ENCODE measurements at places on chromosomes 12 and 14.

DNA sequence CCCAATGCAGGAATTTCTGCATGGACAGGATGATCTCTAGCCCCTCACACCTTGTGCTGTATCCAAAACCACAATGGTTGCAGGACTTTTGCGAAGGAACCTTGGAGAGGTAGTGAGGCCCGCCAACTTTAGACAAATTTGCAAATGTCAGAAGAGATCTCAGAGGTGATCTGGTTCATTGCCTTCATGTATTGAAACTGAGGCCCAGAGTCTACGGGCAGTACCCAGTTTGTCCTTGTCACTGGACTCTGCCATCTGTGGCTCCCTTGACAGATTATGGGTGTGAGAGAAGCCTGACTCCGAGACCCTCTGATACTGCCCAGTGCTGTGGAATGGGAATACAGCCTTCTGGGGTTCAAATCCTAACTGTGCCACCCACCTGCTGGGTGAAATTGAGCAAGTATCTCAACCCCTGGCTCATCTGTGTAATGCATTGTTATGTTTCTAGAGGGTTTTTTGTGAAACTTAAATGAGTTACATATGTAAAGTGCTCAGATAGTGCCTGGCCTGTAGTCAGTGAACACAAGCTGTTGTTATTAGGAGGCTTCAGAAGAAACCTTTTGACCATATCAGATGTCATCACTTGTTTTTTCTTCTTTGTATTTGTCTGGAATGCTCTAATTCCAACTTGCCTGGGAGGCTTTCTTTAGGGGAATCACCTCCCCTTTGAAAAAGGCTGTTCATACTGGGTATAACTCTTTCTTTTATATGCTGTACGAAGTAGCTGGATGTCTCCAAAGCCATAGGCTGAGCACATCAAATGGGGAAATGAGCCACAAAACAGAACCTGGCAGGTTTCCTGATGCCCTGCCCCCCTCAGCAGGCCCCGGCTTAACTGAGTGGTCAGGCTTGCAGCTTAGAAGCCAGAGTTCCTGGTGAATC lies 71.4 kb upstream of the SRSF5 start:
- DNase-seq, result no peak
- peaks cover 79% of the 10 kb centered on the region for H3K4me1 ChIP-seq
- peaks cover 14% of the 10 kb centered on the region for H3K27me3 ChIP-seq
- H3K36me3 ChIP-seq, result no peaks in the 10 kb centered on the region
- no peak overlapping the region for H3K4me3 ChIP-seq
- peak overlapping the region; percentile 99 for H3K27ac ChIP-seq

DNA sequence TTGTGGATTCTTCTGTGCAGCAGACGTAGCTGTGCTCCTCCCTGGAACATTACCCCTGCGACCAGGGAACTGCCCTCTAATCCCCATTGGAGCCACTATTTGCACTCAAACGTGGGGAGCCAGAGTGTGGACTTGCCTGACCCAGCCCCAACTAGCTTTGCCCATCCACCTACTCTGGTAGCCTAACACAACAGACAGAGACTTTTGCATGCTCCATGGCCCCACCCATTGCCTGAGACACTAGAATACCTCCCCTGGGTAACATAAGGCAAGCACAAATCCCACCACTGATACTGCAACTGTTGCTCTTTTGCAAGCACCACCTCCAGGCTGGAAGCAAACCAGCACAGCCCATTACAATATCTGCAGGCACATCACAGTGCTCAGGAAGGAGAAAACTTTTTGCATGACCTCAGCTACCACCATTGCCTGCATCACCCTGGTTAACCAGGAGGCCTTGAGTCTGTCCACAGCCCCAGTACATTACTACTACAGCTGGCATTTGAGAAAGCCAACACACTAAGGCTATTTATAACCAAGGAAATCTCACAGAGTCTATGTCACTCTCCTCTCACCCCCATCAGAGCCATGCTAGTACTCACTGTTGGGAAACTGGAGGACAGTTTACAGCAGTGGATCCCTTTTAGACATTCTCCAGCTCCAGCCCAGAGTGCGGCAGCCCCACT lies 15.0 kb downstream of the CEP128 start:
- peaks cover 19% of the 10 kb centered on the region for H3K4me1 ChIP-seq
- no peak for DNase-seq
- H3K36me3 ChIP-seq, result peaks cover 9% of the 10 kb centered on the region
- no peak overlapping the region for H3K27ac ChIP-seq
- peaks cover 2% of the 10 kb centered on the region for H3K27me3 ChIP-seq
- H3K4me3 ChIP-seq, result no peak overlapping the region

DNA sequence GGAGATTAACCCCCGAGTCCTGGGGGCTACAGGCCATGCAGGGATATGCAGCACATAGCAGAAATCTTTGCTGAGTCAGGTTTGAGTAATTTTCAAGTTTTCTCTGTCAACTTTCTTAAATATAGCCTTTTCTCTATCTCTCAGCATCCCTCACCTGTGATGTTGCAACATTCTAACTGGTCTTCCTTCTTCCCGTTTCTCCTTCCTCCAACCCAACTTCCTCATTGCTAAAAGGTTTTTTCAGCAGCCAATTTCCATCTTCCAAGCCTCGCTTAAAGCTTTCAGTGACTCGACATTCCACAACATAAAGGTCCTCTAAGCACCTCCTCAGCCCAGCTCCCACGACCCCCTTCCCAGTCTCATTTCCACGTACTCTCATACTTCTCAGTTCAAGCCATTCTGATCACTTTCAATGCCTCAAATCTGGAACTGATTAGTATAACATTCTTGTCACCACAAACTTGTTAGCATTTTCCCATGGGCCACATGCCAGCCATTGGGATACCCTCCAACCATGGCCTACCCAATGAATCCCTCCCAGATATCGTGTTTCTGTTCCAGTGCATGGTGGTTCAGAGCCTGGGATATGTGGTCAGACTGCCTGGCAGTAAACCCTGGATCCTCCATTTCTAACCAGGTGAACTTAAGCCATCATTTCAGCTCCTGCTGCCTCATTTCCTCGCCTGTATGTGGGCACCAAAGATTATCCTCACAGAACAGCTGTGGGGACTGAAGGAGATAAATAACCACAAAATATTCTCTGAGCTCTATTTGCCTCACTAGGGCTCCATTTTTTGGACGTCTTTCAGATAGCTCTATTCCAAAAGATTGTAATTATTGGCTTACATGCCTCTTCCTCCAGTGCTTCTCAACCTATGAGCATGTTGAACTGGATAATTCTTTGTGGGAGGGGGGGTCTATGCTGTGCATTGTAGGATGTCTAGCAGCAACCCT lies 65.8 kb downstream of the KCNK10 start:
- H3K27me3 ChIP-seq, result no peaks in the 10 kb centered on the region
- H3K4me1 ChIP-seq, result no peaks in the 10 kb centered on the region
- H3K4me3 ChIP-seq, result no peak overlapping the region
- H3K36me3 ChIP-seq, result no peaks in the 10 kb centered on the region

DNA sequence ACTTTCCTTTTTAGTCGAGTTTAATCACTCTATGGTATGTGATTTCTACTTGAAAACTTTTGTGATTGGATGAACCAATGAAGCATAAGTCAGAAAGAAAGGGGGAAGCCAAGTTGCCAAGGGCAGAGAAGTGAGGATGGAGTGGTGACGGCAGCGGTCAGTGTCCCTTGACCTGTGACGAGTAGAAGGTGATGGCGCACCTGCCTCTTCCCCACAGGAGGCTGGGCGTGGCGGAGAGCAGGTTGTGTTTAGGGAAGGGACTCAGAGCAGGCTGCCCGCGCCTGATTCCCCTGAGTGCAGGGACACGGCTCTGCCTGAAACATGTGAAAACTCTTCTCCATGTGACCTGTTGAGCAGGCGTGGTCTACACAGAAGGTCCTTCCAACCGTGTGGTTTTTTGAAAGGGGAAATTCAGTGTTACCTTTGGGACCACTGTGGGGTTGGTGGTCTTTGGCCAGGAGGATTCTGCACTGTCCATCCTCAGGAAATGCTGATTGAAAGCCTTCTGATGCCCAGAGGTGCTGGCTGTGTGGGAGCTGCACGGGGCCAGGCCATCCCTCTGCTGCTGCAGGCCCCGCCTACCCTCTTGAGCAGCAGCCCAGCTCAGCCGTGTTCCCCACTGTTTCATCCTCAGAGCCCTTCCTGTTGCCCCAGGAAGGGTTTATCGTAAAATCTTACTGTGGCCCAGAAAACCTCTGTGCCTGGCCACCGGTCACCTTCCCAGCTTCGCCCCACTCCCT lies 23.5 kb upstream of the AMN start:
- H3K27ac ChIP-seq, result no peak overlapping the region
- peaks cover 3% of the 10 kb centered on the region for H3K27me3 ChIP-seq
- no peaks in the 10 kb centered on the region for H3K36me3 ChIP-seq
- H3K4me1 ChIP-seq, result peaks cover 19% of the 10 kb centered on the region
- no peak for DNase-seq

DNA sequence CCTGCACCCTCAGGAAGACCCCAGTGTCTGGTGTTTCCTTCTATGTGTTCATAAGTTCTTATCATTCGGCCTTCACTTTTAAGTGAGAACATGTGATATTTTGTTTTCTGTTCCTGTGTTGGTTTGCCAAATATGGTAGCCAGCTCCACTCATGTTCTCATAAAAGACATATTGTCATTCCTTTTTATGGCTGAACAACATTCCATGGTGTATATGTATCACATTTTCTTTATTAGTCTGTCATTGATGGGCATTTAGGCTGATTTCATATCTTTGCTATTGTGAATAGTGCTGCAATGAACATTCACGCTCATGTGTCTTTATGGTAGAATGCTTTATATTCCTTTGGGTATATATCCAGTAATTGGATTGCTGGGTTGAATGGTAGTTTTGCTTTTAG lies 645.1 kb downstream of the SLC16A7 start:
- H3K27me3 ChIP-seq, result no peaks in the 10 kb centered on the region
- no peak overlapping the region for H3K4me3 ChIP-seq

GRCh38 chr12:89236748-89237383 lies 115.4 kb downstream of the DUSP6 start:
- H3K4me1 ChIP-seq, result no peaks in the 10 kb centered on the region
- DNase-seq, result no peak
- no peak overlapping the region for H3K4me3 ChIP-seq
- H3K27ac ChIP-seq, result no peak overlapping the region
- no peaks in the 10 kb centered on the region for H3K27me3 ChIP-seq
- H3K36me3 ChIP-seq, result no peaks in the 10 kb centered on the region

DNA sequence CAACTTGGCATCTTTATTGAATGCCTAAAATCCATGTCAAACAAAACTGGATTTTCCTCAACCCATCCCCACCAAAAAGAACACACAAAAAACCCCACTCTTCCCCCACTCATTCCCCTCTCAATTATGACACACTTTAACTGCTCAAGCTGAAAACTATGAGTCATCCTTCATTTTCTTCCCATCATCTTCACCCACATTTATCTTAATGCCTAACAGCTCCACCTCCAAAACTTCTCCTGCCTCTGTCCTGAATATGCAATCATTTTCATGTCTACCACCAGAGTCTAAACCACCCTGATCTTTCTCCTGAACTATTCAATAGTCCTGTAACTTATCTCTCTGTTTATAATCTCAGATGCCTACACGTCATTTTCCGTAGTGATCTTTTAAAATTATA lies 239.7 kb downstream of the BCAT1 start:
- H3K36me3 ChIP-seq, result peaks cover 5% of the 10 kb centered on the region
- H3K4me3 ChIP-seq, result no peak overlapping the region
- H3K27ac ChIP-seq, result no peak overlapping the region
- no peaks in the 10 kb centered on the region for H3K27me3 ChIP-seq
- no peaks in the 10 kb centered on the region for H3K4me1 ChIP-seq

DNA sequence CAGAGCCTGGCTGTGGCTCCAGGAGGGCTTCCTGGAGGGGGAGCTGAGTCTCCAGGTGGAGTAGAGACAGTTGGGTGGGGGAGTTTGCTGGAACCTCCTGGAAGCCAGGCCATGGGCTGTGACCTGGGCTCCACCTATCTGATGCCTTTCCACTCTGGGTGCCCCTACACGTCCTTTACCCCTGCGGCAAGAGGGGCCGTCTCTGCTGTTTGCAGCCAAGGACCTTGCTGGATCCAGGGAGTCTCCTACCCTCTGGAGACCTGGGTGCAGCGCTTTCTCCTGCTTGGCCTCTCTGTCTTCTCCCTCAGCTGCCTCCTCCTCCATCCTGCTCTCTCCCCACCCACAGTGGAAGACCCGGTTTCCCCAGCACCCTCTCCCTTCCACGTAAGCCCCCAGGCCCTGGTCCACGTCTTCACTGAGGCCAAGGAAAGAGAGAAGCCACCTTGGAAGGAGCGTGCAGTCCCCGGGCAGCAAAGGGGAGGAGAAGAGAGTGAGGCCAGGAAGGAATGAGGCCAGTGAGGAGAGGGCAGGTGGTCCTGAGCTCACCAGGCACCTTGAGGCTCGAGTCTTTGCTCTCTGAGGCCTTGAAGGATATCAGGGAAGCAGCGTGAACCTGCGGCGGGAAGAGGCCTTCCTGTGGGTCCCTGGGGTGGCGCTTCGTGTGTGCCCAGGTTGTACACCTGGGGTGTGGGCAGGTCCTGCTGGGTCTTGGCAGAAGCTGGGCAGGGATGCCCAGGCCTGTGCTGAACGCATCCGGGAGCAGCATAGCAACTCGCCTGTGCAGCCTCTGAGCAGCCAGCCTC lies 294.3 kb upstream of the RTL1 start:
- no peak for DNase-seq
- H3K27me3 ChIP-seq, result peaks cover 10% of the 10 kb centered on the region
- H3K4me1 ChIP-seq, result peaks cover 2% of the 10 kb centered on the region
- no peak overlapping the region for H3K27ac ChIP-seq

- H3K27me3 ChIP-seq, result peaks cover 6% of the 10 kb centered on the region
- no peak overlapping the region for H3K4me3 ChIP-seq
- no peak for DNase-seq
- peaks cover 8% of the 10 kb centered on the region for H3K36me3 ChIP-seq
- H3K27ac ChIP-seq, result no peak overlapping the region
These were observed 230.6 kb upstream of the KRR1 start for GRCh38 chr12:75742048-75742447.

- no peak for DNase-seq
- H3K4me3 ChIP-seq, result no peak overlapping the region
- no peak overlapping the region for H3K27ac ChIP-seq
- H3K36me3 ChIP-seq, result no peaks in the 10 kb centered on the region
- H3K27me3 ChIP-seq, result peaks cover 2% of the 10 kb centered on the region
These were observed 22.6 kb downstream of the DERA start for GRCh38 chr12:15933751-15934150.

DNA sequence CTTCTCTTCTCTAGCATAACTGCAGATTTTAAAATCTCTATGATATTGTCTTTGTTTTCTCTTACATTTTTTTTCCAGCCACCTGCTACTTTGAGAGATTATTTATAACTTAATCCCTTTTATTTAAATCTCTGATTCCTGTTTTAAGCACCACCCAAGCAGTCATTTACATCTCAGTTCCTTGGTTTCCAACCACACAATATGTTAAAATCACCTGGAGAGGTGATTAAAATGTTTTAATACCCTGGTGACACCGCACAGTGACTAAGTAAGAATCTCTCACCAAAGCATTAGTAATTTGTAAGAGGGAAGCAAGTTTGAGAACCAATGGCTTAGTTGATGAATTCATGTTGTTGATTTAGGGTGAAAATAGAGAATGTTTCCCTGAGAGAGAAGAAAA lies 849.8 kb downstream of the TMTC2 start:
- DNase-seq, result no peak
- peaks cover 3% of the 10 kb centered on the region for H3K27me3 ChIP-seq
- H3K27ac ChIP-seq, result no peak overlapping the region
- H3K4me3 ChIP-seq, result no peak overlapping the region
- H3K4me1 ChIP-seq, result no peaks in the 10 kb centered on the region

- H3K4me3 ChIP-seq, result peak within 1 kb of the TSS; percentile 97
- H3K36me3 ChIP-seq, result no peaks in the 10 kb centered on the region
- peak; percentile 84 for DNase-seq
- H3K27me3 ChIP-seq, result peaks cover 4% of the 10 kb centered on the region
These were observed at the start of gene GABARAPL1 for GRCh38 chr12:10212739-10213131. TSS of gene GABARAPL1 (plus strand) at chr12:10212877. CDS start at chr12:10213130, 253 bp downstream.

- no peaks in the 10 kb centered on the region for H3K4me1 ChIP-seq
- peaks cover 11% of the 10 kb centered on the region for H3K36me3 ChIP-seq
- H3K27ac ChIP-seq, result no peak overlapping the region
- no peak overlapping the region for H3K4me3 ChIP-seq
- H3K27me3 ChIP-seq, result no peaks in the 10 kb centered on the region
These were observed 264.4 kb downstream of the DPF3 start for GRCh38 chr14:72629534-72629933.

Data from glutamatergic neuron (in vitro differentiated cells).